ENCODE measurements at places on chromosomes 7 and 10. TPM values are rescaled to one million over a fixed set of nuclear protein-coding genes. Genes with fewer than 3 reads are reported as not detected.

OSBPL3 gene
- 23.7 TPM for total RNA-seq

AKR1C4 gene
- not detected for total RNA-seq

GPNMB gene
- 322 TPM for total RNA-seq

C10orf71 gene
- total RNA-seq: not detected

ZNF212 gene
- 10.2 TPM for total RNA-seq

CALML3 gene
- total RNA-seq: not detected

GRCh38 chr7:156703773-156704482 lies 63.4 kb downstream of the RNF32 start:
- DNase-seq: no peak

GRCh38 chr7:66301737-66302136 lies 96.6 kb downstream of the TPST1 start:
- DNase-seq: no peak

- no peak for DNase-seq
These were observed 61.1 kb upstream of the NPSR1 start for GRCh38 chr7:34596887-34597286.

GRCh38 chr10:133361773-133362441 lies 4.1 kb upstream of the FUOM start:
- no peak for DNase-seq

GRCh38 chr10:30877111-30877510 lies 154.6 kb downstream of the ZNF438 start:
- DNase-seq: no peak

DNA sequence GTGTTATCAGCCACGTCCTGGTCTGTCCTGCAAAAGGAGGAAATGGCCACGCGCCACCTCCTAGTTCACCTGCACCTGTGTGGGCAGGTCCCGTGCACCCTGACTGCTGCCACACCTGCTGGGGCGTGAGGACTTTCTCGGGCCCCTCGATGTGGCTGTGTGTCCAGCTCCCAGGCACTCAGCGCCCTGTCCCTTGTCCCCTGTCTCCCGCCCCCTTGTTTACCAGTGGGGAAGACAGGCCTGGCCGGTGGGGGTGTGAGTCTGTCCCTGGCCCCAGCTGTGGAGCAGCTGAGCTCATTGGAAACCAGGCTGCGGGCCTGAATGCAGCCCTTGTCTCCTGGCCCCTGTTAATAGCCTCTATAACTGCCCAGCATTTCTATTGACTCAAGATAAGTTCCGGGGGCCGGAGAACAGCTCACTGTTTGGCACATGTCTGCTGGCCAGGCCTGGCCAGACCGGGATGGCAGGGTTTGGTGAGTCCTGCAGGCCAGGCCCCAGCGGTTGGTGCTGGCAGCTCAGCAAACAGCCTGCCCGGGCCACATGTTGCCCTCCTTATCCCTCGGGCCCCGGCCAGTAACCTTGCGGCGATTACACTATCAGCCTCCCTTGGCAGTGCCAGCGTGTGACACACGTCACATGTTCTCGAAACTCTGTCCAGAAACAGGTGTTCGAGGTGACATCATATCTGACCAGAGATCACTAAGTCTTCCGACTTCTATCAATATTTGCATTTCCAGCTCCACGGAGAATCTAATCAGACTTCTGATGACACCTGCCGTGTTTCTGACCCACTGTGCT lies 52.1 kb downstream of the FOXL3 start:
- no peak for DNase-seq

DNA sequence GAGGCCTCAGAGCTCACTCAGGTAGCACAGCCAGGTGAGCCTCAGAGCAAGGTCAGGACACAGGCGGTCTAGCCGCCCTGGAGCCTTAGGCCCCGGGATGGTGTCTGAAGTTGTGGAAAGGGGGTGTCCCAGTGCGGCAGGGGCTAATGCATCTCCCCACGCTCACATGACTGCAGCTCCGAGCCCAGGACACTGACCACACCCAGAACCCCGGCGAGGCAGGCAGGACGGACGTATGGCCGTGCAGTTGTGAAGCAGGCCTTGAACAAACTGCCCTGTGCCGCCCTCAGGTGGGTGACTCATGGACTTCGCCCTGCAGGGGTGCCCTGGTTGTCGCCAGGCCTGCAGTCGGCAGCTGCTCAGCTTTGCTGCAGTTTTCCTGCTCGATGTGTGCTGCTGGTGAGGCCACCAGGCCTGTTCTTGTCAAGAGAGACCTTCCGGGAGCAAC lies 5.0 kb upstream of the PRKAR1B start:
- DNase-seq: peak; percentile 76

DNA sequence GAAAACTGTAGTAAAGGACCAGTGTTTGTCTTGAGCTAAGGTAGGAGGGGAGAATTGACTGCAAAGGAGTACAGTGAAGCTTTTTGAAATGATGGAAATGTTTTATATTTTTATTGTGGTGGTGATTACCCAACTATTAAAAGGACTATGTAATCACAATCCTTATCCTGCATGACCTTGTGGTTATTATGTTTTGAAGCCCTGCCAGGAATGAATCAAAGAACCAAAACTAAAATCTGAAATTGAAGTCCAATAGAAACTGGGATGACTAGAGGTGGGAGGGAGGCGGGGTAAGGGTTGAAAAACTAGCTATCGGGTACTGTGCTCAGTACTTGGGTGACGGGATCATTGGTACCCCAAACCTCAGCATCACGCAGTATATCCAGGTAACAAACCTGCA lies 8.2 kb downstream of the CCDC7 start:
- DNase-seq: no peak

DNA sequence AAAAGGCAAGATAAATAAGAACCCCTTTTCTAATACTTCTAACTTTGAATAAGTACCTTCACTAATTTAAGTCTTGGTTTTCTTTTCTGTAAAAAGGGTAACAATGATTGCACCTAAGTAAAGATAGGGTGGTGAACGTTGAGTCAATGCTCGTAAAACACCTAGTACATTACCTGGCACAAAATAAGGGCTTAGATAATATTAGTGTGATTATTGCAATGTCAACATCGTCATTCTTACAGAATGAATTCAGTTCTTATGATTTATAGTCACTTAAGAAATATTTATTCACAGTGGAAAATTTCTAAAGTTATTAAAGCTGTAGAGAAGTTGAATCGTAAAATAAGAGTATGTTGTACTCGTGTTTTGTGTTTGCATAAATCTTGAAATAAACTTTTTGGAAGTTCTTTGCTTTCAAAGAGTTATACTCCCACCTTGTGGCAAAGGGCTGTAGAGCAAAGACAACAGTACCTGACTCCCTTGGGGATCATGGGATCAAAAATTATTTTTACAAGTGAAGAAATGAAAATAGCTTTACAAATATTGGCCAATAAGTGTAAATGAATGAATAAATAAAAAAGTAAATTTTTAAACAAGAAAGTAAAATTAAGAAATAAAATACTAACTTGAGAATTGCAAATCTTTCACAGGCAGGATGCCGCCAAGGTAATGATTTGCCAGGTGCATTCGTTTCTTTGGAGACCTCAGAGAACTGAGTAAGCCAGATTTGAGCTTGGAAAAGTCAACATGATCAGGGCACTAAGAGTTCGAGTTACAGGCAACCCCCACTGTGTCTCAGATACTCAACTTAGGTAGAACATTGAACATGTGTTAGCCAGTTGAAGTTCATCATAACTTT lies 285.8 kb upstream of the CACNA2D1 start:
- DNase-seq: no peak

DNA sequence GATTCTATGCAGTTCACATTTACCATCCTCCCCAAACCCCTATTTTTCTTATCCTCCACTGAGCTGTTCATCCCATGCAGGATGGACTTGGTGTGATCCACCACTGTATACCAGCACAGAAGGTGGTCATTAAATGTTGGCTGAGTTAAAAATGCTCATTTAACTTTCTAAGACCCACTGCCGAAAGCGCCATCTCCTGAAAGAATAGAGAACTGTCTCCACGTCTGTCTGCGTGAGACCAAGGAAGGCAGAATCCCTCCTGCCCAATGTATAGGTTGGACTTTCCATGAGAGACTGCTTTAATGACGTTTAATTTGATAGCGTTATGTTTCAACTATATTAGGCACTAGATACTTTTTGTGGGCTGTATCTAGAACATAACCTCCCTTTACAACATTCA lies 124.3 kb downstream of the GPAM start:
- no peak for DNase-seq

DNA sequence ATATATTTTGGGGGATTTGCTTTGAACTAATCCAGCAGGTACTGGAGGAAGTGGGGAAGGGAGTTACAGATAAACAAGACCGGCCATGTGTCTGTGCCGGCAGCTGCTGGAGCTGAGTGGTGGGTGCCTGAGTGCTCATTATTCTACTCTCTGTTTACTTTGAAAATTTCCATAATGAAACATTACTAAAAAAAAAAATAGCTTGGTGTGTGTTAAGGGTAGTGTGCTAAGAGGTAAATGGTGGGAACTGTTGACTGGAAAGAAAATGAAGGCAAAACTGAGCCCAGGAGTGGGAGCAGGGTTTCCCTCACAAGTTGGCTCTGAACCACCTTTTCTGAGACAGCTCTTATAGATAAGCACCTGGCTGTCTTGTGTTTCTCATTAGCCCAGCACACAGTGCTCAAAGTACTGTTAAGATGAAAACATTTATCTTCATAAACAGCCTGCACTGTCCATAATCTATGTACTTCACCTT lies 50.6 kb downstream of the PARD3 start:
- DNase-seq: no peak

- DNase-seq: peak; percentile 63
These were observed 19.6 kb upstream of the INPP5A start for GRCh38 chr10:132517951-132518521.

DNA sequence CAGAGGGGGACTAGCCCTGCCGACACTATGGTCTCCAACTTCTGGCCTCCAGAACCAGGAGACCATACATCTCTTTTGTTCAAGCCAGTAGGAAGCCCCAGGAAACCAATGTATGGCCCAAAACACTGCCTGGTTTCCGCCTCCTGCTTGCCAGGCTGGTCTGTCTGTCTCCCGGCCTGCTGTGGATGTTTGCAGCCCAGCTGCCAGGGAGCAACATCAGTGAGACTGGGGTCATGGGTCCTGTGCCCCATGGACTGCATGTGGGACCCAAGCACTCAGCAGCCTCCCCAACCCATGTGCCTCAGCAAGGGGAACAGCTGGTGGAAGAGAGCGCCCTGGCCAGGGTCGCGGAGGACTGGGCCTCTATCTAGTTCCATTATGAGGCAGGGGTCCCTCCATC lies 33.4 kb upstream of the NUB1 start:
- DNase-seq: no peak

- DNase-seq: no peak
These were observed 247.7 kb downstream of the PRKG1 start for GRCh38 chr10:51321980-51322379.

DNA sequence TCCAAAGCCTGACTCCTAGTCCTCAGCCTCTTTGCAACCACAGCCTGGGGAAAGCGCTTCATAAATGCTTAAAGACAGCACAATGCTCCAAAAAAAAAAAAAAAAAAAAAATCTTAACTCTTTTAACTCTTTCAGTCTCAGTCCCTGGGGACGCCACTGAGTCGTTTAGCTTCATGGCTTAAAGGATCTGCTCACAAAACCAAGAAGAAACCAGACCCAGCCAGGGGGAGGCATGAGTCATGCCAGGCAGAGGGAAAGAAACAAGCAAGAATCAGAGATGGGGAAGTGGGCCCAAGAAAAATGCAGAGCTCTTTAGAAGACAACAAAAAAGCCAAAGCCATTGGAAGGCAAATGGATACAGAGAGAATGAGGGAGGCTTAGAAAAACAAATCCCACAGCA lies 32.5 kb upstream of the DOCK1 start:
- no peak for DNase-seq

GRCh38 chr7:77238703-77239136 lies 39.1 kb upstream of the FGL2 start:
- DNase-seq: no peak

DNA sequence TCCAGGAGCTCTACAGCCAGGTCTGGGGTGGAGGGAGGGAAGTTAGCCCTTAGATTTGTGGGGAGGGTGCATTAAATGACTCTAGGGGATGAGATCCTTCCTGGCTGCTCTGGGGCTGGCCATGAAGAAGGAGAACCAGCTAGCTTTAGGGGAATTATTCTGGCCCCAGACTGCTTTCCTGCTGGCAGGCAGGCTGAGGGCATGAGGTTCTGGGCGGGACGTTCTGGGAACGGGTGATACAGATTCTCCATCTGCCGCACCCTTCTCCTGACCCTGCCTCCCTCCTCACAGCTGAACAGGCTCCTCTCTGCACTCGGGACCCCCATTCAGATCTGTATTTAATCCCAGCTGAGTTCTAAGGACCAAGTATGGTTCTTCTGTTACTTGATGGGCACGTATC lies 23.9 kb downstream of the GOLGA7B start:
- DNase-seq: no peak

DNA sequence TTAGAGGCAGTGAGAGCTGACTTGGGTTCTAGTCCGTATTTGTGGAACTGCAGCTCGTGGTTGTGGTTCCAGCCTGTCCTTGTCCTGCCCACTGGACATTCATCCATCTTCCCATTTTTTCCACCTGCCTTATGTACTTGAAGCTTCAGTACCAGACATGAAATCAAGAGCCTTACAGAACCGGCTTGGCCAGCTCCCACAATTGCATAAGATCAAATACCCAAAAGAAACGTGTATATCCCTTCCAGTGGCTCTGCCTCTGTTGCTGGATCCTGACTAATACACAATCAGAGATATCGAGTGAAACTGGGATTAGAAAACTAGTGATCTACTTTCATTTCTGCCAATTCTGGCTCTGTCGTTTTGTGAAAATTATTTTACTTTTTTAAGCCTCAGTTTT lies 23.8 kb upstream of the LIPA start:
- DNase-seq: peak; percentile 61

- peak; percentile 74 for DNase-seq
These were observed 78.5 kb downstream of the LHPP start for GRCh38 chr10:124539935-124540641.

- DNase-seq: no peak
These were observed 222.9 kb downstream of the MTERF1 start for GRCh38 chr7:91657483-91658071.

DNA sequence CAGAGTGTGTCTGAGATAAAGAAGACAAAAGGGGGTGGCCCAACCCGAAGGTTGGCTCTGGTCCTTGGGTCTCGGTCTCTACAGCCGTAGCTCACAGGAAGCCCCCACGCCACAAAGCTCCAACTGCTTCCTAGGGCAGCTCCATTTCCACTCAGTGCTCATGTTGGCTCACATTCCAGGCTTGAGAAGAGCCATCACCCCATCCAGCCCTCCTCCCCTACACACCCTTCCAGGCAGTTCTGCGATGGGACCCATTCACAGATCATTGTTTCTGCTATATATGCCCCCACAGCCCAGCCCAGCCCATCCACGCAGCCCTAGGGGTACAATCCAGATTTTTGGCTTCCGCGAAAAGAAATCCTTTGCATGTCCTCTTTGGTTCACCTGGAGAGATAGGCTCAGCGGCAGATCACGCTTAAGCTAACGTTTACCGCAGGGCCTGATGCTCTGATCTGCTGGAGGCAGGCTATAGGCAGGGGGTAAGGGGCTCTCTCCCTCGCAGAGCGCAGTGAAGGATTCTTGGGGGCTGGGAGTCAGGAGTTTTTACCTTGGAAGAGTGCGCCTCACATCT lies 6.2 kb upstream of the HOXA11 start:
- DNase-seq: peak; percentile 46

- peak; percentile 43 for DNase-seq
These were observed 18.7 kb downstream of the GRID1 start for GRCh38 chr10:86347856-86348255.

Measured in upper lobe of right lung (tissue), 1 donor.